ENCODE measurements at places on chromosomes 5 and 9. TPM values are rescaled to one million over a fixed set of nuclear protein-coding genes. Genes with fewer than 3 reads are reported as not detected.

LRRC70 gene
- total RNA-seq, result 0.54 TPM

- no peaks in the 10 kb centered on the region for H3K36me3 ChIP-seq
- no peaks in the 10 kb centered on the region for H3K27me3 ChIP-seq
- no peak overlapping the region for H3K4me3 ChIP-seq
- H3K4me1 ChIP-seq, result peaks cover 1% of the 10 kb centered on the region
- no peak for DNase-seq
Measured at GRCh38 chr5:132473668-132474067, 16.9 kb downstream of the IRF1 start.

DNA sequence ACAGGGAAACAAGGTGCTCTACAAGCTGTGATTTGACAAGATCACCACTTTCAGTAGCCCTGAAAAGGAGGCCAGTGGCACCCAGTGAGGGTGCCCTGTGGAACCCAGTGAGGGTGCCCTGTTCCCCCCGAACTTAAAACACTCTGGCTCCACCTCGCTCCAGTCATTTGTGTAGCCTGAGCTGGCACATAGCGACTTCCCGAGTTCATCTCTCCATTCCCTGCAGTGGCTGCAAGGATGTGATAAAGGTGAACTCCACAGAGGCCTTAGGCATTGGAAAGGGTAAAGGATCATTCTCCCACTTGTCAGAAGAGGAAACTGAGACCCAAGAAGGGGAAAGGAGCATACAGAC is 21.9 kb upstream of the ANXA6 start:
- H3K4me1 ChIP-seq, result no peaks in the 10 kb centered on the region
- H3K36me3 ChIP-seq, result peaks cover 6% of the 10 kb centered on the region
- no peak overlapping the region for H3K27ac ChIP-seq

EIF4E1B gene
- not detected for total RNA-seq

DNA sequence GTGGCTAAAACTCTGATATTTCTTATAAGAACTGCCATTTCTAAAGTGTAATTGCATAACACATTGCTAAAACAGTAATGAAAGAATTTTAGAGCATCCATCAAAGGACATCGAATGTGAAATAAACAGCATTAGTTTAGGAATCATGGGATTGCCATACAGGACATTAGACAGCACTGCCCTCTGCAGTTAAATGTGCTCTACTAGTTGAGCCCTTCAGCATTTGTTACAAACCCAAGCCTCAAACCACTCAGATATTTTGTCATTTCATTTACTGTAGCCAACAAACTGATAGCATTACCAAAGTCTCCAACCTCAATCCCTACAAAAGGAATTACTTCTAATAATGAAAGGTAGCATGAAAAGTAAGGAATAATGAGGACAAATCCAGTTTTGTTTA is 116.8 kb upstream of the COX7C start:
- peak; percentile 14 for DNase-seq
- no peak overlapping the region for H3K27ac ChIP-seq
- no peak overlapping the region for H3K4me3 ChIP-seq
- peaks cover 29% of the 10 kb centered on the region for H3K27me3 ChIP-seq
- no peaks in the 10 kb centered on the region for H3K4me1 ChIP-seq

All from MCF 10A (cell line).